Activated CD8-positive, alpha-beta memory T cell treated with anti-CD3 and anti-CD28 coated beads, Interleukin-2, amount 50 U/mL, for 48 hours (primary cell): ENCODE measurements at places on chromosomes 2 and 18.

GRCh38 chr2:54966165-54966832 is 84.0 kb downstream of the RTN4 start:
- DNase-seq, result no peak

DNA sequence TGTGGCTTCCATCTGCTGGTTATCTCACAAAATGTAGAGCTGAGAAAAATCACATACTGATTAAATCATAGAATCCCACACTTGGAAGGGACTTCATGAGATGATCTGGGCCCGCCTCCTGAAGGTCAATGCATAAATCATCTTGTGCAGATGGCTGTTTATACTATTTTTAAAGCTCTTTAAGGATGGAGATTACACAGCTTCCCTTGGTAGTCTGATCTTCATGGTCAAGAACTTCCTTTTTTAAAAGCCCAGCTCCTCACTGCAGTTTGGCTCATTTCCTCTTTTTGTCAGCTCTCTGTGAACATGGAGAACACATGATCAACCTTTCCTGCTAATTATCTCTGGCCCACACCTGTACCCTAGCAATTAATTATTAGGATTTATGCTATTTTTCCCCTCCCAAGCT is 25.9 kb downstream of the GCG start:
- DNase-seq, result no peak

DNA sequence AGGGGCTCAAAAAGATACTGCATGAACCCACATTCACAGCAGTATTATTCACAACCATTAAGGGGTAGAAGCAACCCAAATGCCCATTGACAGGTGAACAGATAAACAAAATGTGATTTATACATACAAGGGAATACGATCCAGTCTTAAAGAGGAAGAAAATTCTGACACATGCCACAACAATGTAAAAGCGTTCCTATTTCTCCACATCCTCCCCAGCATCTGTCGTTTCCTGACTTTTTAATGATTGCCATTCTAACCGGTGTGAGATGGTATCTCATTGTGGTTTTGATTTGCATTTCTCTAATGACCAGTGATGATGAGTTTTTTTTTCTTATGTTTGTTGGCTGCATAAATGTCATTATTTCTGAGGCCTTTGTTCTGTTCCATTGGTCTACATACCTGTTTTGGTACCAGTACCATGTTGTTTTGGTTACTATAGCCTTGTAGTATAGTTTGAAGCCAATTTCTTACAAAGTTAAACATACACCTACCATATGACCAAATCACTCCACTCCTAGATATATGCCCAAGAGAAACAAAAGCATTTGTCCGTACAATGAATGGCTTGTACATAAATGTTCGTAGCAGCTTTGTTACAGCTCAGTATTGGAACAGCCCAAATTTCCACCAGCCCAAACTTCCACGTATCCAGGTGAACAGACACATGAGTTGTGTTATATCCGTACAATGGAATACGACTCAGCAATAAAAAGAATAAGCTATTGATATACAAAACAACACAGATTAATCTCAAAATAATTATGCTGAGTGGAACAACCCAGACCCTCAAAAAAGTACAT is 85.1 kb downstream of the TMEM131 start:
- DNase-seq, result no peak

DNA sequence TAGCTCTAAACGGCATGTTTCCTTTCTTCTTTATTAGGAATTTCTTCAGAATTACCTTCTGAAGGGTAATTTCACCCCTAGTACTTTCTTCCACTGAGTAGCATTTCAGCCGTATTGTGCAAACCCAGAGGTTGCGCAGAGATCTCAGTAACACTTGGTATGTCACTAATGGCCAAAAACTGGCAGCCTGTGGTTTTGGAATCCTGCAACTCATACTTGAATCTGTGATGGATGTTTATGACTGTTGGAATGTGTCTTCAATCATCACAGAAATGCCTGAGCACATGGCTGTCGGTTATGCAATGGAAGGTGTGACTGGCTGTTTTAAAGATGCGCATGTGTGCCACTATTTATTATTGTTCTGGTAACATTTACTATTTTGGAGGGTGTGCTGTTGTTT is 100.0 kb downstream of the COLEC12 start:
- no peak for DNase-seq

GRCh38 chr2:151138507-151138906 is 123.2 kb downstream of the RBM43 start:
- no peak for DNase-seq

DNA sequence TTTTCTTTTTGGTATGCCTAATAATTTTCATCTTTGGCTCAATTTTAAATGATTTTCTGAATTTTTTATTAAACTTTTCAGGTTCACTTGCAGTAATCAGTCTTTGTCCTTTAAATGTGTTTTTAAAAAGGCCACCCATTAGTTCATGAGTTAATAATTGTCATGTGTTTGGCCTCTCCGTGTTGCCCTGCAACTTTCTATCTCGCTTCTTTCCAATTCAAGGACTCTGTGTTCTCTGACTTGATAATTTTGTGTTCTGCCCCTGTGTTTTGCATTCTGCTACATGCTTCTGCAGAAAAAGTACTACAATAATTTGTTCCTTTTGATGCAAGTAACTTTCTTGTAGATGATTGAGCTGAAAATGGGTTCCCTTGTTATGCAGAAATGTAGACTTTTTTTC is 921.4 kb upstream of the LRATD1 start:
- no peak for DNase-seq

- DNase-seq, result no peak
Observed at GRCh38 chr2:135839713-135840112, 2.7 kb upstream of the LCT start.

- peak; percentile 67 for DNase-seq
Observed at GRCh38 chr2:69946351-69947324, 14.8 kb downstream of the ASPRV1 start.

GRCh38 chr18:68734308-68734707 is 19.4 kb upstream of the TMX3 start:
- no peak for DNase-seq

DNA sequence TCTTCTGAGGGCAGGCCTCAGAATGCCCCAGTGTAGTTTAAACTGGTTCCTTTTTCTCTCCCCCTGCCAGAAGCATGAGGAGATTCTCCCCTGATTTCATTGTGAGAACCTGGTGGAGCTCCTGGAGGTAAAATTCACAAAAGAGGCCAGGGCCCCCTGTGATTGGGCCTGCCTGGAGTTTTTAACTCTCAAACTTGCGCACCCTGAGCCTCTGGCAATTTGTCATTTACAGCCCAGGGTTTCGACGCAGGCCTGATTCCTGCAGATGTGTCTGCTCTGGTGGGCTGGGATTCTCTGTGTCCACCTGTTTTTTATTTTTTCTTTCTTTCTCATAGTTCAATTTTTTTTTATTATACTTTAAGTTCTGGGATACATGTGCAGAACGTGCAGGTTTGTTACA is 157.9 kb downstream of the ASB1 start:
- no peak for DNase-seq

GRCh38 chr2:229660391-229660790 is 54.0 kb downstream of the DNER start:
- DNase-seq, result no peak

DNA sequence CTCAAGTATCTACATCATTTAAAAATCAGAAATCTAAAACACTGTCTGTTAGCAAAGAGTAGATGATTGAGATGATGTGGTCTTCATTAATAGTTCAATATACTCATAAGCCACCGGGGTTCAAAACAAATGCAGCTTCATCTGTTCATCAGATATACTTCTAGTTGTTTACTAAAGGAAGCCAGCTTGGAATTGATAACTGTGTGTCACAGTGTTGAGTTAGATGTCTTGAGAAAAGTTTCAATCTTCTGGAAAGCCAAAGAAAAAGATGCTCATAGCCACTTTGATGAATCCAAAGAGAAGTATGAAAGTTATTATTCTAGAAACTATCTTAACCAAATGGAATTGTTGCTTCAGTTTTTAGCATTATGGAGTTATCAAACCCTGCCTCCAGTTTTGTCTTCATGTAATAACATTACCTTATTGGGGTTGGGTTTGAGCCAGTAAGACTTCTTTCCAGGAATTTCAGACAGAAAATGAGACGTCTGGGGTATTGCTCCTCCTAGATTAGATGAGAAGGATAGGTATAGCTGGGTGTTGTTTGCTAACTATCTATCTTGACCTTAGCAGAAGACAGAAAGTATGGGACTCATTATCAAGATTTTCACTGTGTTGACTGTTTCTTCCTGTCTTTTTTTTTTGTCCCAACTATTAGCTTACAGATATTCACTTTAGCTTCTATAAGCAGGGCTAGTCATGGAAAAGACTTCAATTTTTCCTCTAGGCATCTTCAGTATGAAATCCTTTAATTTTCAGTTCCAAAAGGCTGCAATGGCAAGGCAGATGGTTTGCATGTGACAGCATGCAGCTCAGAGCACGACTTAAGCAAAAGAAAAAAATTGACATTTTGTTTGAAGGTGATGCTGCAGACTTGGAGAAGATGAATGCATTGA is 66.5 kb downstream of the LNPK start:
- DNase-seq, result no peak

DNA sequence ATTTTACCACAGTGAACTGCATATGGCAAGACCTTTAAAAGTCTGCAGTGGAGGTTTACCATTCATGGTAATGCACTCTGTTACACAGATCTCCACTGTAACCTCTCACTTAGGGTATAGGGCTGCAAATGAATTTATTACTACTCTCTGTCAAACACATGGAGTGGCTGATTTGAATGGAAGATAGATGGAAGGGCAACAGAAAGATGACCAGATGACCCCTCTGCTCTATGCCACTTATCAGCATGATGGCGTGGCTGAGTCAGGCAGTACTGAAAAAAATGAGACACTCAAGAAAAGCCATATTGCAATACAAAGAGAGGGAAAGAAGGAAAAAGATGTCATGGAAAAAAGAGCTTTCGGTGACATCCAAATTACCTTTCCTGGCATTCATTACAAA is 72.3 kb downstream of the ABCA12 start:
- DNase-seq, result no peak

- DNase-seq, result no peak
Observed at GRCh38 chr2:196934672-196935071, 8.2 kb upstream of the PGAP1 start.

DNA sequence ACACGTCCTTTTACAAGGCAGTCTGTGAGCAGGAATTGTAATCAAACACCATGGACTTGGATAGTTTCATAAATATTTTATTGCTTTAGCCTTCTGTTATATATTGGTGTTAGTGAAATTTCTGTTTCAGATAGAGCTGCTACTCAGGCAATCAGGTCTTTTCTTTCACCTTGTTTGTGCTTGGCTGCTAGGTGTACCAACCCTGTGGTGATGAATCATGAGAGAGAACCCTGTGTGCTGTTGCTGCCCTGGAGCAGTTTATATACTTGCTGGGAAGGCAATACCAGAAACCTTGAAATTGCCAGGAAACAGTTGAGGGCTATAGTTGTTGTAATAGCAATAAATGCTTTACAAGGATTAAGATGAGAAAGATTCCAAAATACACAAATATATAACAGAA is 84.5 kb downstream of the FSHR start:
- DNase-seq, result no peak

DNA sequence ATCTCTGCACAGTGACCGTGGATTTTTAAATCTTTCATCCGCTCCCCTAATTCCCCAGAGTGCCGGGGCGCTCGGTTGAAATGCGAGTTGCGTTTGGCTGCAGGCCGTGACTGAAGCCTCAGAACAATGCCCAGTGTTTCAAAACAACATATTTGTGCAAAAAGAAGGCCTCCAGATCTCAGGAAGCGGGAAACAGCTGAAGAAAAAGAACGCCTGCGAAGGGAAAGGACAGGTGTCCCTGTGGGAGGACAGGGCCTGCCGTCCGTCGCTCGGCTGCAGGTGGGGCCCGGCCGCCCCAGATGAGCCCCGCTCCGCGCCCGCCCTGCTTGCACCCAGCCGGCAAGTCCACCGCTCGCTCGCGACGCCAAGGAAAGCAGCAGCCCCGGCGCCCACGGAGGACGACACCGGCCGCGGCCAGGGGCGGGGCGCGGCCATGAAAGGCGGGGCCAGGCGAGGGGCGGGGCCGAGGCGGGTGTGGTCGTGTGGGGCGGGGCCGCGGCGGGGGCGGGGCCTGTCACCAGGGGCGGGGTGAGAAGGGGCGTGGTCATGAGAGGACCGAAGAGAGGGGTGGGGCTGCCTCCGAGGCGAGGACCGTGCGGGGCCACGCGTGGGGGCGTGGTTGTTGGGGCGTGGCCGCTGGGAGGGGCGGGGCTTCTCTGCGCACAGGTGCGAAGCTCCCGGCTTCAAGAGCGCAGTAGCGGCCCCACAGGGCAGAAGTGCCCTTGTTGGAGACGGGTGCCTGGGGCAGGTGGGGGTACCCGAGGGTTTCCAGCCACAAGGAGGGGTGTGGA is 17.6 kb upstream of the BOK start:
- DNase-seq, result peak; percentile 91

DNA sequence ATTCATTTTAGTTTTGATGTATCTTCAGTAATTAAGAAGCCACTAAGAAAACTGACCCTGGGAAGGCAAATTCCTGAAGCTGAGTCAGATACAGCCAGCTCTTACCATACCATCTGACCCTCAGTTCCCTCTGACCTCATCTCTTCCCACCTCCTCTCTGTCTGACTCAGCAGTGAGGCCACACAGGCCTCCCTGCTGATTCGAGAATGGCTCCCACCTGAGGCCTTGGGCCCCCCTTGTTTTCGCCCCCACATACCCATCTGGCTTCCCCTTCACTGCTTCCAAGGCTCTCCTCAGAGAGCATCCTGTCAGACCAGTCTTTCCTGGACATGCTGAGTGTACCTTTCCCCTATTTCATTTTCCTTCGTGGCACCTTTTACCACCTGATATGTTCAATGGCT is 71.0 kb upstream of the CYP1B1 start:
- DNase-seq, result peak; percentile 57

DNA sequence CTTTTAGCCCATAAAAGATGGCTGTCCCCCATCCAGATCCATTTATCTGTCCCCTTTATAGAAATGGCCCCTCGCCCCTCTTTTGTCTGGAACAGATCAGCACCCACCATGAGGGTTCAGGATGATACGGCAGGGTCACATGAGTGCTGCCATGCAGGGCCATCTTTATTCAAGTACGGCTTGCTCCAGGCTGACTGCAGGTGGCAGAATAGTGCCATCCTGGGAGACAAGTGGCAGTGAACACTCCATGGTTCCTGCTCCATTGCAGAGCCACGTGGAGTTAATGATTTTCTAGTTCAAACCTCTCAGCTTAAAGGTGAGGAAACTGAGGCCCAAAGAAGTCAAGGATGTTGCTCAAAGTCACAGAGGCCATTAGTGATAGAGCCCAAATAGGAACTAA is 180.6 kb downstream of the CLIP4 start:
- DNase-seq, result no peak

- DNase-seq, result no peak
Observed at GRCh38 chr2:64054161-64054915, 35.1 kb upstream of the VPS54 start.

DNA sequence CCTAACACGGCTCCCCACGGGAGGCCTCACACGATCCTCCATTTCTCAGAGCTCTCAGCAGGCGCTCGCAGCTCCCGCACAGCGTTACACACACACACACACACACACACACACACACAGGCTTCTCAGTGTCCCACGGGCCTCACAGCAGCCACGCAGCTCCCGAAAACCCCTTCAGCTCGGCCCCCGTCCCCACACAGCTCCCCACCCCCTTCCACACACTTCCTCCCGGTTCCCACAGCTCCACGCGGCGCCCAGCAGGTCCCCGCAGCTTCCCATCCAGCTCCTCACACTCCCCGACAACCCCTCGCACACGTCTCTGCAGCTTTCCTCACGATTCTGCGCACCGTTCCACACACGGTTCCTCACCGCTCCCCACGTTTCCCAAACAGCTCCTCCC is 41.6 kb downstream of the KIF1A start:
- DNase-seq, result no peak
